ENCODE measurements at places on chromosomes 16 and 17. TPM values are rescaled to one million over a fixed set of nuclear protein-coding genes. Genes with fewer than 3 reads are reported as not detected.

Gene FAM20A
- polyA plus RNA-seq, result 7.9 TPM

Gene SRP68
- 77.1 TPM for polyA plus RNA-seq

Gene CDH13
- polyA plus RNA-seq, result 56.9 TPM

Gene BCL6B
- polyA plus RNA-seq, result 21.8 TPM

Gene TOX3
- polyA plus RNA-seq, result 1.3 TPM

Gene KCNH6
- polyA plus RNA-seq, result not detected

Gene STAT5A
- 19.9 TPM for polyA plus RNA-seq

Gene MRTFB
- 19.5 TPM for polyA plus RNA-seq

Gene CCL4
- polyA plus RNA-seq, result 1.5 TPM

Gene NKD1
- polyA plus RNA-seq, result 4.6 TPM

Gene CLEC18A
- 1.0 TPM for polyA plus RNA-seq

DNA sequence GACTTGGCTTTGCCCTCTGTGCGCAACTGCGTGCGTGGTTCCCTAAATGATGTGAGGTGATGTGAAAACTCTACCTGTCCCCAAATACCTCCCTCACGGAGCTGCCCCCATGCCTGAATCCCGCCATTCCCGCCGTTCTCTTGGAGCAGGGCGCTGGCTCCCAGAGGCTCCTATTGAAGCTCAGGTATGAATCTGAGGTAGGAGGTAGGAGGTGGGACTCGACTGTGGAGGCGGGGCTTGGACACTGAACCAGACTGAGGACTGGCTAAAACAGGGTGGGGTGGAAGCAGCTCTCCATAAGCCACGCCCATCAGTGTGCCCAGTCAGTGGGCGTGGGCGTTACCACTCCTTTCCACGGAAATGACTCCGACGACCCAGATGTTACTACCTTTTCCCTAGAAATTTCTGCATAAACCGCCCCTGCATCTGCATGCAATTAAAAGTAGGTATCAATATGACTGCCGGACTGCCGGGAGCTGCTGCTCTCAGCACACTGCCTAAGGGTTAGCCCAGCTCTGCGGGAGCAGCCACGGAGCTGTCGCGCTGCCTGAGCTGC is 41.0 kb downstream of the FOXL1 start:
- no peak for DNase-seq

GRCh38 chr17:67289181-67289876 is 44.3 kb upstream of the HELZ start:
- DNase-seq, result peak; percentile 68

DNA sequence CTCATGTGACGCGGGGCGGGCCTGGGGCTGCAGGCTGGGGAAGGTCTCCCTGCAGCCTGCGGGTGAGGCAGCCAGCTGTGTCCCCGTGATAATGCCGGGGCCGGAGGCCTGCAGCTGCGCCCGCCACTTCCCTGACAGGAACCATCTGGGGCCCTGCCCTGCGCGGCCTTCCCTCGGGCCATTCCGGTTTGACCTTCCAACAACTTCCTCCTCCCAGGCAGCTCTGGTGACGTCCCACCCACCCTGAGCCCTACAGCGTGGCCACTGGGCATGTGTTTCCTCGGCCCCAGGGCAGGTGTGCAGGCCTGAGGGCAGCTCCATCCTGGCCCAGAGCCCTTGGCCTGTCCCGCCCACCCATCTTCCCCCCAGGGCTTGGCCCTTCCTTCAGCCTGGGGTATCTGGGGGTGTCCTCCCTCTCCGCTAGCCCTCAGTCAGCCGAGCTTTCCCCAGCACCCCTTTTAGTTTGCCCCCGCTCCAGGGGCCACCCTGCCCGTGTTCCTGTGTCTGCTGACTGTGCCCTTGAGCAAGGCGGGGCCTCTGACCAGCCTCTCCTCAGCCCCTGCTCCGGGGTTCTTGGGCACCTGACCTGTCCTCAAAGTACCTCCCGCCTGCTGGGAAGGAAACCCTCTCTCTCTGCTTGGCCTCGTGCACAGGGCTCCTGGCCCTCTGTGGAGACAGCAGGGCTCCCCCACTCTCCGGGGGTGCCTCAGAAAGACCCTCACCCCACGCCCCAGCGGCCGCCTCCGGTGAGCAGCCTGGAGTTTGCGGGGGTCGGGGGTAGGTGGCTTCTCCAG is at the start of gene CBFA2T3:
TSS of gene CBFA2T3 (minus strand) at position 190 of the 794 bp plus-strand sequence. CDS start 400 bp downstream, outside the sequence.
- peak; percentile 52 for DNase-seq

DNA sequence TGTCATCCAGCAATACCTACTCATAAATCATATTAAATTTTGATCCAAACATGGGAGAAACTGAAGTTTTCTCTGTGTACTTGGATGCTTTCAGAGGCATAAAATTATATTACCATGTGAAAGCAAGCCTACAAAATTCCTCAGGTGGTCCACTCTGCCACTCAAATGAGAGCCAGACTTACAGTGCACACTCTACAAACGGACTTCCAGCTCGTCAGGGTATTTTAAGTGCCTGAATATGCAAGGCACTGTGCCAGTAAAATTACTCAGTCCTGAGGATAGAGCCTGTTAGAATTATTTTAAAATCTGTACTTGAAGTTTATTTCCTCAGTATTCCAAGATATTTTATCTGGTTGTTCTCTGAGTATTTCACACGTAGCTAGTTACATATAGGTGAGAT is 54.5 kb downstream of the TENT4B start:
- DNase-seq, result no peak

GRCh38 chr17:32882029-32882428 is 5.1 kb upstream of the MYO1D start:
- DNase-seq, result no peak

DNA sequence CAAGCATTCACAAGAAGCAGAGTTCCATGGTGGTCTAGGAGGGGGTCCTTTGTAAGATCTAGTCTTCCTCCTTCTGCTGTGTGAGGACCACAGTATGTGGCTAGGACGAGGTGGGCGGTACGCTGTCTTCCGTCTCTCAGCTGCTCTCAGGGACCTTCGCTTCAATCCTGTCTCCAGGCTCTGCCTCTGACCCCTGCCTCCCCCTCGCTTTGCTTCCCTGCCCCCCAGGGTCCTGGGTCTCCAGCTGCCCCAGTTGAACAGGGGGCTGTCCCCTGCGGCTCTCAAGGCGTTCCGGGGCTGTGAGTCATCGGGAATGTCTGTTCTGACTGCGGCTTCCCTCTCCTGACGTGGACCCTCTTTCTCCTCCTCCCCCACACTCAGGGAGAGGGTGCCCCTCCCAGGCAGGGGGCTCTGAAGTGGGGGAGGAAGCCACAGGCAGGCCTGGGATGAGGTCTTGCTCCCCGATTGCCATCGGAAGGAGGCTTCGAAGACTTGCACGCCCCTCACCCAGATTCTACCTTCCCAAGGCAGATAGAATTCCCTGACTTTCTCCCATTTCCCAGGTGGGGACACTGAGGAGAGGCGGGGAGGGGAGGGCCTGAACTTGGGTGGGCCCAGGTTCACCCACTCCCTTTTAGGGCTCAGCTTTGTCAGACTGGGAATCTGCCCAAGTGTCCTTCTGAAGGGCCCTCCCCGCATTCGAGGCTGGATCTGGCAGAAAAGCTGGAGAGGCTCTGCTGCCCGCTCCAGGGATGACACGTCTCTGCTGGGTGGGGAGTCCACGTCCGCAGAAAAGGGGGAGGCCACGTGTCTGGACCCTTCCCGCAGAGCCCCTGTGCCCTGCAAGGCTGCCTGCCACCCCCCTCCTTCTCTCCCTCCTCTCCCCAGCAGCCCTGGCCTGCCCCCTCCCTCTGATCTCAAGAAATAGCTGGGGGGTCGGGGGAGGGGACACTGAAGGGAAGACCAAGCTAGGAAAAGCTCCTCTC is 9.1 kb upstream of the COL1A1 start:
- DNase-seq, result peak; percentile 94

DNA sequence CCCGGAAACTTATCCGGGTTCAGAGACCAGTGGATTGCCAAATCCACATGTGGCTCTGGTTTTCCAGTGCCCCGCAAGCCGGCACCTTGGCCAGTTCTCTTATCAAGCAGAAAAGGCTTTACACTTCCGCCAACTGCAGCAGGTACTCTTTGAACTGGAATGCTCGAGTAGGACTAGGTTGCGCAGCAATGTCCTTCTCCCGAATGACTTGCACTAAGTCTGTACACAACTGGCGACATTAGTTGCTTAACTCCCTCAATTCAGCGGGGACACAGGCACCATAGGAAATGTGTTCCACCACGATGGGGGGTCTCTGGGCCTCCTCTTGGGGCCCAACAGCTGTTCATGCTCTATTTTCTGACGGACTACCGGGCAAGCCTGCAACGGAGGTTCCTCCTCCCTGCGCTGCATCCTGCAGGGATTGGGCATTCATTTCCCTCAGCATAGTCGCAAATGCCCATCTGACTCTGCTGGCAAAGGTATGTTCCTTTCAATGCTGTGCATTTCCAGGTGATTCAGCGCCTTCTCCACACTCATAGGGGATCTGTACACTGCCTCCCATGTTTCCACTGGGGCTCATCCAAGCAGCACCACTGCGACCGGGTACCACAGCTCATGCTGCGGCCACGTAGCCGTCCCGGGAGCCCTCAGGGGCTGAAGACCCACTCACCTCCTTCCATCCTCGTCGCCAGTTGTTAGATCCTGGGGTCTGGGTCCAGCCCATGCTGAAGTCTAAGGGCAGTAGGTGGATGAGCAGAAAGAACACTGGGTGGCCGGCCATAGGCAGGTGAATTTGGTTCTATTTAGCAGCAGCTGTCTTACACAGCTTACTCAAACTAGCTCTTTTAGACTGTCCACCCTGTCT is 34.2 kb upstream of the APPBP2 start:
- DNase-seq, result no peak

- no peak for DNase-seq
These were observed 192.9 kb downstream of the CCDC182 start for GRCh38 chr17:57552114-57552624.

GRCh38 chr17:79083191-79083971 is 8.8 kb downstream of the ENGASE start:
- DNase-seq, result no peak

- peak; percentile 55 for DNase-seq
These were observed 536 bp downstream of the SLC38A10 start for GRCh38 chr17:81294512-81295030.

DNA sequence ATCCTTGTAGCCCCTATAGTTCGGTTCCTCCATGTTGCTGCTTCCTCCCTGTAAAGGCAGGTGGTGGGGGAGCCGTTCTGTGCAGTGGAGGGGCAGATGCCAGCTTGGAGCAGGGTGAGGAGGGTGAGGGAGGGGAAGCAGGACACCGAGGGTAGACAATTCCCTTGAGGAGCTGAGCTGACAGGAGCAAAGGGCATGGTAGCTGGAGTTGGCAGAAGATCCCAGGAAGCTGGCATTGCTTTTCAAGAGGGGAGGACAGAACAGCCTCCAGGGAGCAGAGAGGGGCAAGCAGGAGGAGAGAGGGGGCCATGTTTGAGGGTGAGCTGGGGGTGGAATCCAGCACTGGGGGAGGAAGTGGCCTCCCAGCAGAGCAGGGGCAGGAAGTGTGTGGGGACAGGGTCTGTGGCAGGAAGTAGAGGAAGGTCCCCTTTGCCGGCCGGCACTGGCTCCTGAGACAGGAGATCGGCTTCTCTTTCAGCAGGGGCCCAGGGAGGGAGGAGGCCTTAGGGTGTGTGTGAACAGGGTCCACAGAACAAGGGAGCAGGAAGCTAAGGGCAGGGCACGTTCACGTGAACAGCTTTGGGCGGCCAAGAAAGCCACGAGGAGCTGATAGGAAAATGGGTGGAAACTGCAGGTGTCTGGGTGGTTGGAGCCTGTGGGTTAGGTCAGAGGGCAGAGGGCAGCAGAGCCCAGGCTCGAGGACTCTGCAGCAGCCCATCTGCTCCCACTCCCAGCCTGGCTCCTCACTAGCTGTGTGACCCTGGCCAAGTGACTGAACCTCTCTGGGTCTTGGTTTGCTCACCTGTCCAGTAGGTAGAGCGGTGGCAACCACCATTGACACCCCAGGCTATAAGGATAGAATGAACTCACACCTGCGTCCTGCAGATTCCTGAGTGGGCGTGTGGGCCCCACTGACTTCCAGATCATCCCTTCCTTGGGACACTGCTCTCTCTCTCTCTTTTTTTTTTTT is 17.5 kb upstream of the SPNS2 start:
- DNase-seq, result no peak

DNA sequence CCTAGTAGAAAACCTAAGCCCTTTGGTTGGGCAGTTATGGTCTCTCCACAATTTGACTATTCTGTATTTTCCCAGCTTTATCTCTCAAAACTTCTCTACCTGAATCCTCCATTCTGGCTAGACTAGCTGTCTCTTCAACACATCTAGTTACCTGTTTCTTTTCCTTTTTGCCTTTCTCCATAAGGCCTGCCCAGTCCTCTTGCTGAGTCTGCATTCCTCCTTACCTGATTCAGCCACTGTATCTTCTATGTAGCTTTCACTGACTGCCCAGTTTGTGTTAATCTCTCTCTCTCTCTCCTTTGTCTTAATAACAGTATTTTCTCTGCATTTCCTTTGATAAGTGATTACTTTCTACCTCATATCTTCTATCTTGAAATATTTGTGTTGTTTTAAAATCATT is 2.1 kb upstream of the EVI2A start:
- no peak for DNase-seq

DNA sequence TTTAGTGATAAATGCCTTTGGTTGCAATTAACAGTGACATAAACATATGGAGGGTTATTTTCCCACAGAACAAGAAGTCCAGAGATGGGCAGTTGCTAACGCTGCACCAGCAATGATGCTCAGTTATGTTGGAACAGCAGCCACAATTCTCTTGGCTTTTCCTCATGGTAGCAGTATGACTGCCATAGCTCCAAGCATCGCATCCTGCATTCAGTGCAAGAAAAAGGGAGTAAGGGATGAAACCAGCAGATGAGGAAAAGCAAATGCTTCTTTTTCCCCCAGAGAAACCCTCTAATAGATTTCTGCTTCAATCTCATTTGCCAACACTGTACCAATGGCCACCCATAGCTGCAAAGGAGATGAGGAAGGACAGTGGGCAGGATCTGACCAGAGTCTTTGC is 13.0 kb upstream of the ZCCHC14 start:
- DNase-seq, result no peak
